ENCODE measurements at places on chromosomes 4 and X.
A peak's percentile ranks its signal among the peaks of the same experiment; 100 is the strongest.

GRCh38 chrX:11461201-11462001 is 168.2 kb downstream of the AMELX start:
- H3K36me3 ChIP-seq, result no peaks in the 10 kb centered on the region
- no peaks in the 10 kb centered on the region for H3K4me1 ChIP-seq
- DNase-seq, result no peak
- H3K4me3 ChIP-seq, result no peak overlapping the region
- no peak overlapping the region for H3K27ac ChIP-seq
- H3K27me3 ChIP-seq, result no peaks in the 10 kb centered on the region

GRCh38 chr4:52001616-52002015 is 18.5 kb downstream of the LRRC66 start:
- H3K4me1 ChIP-seq, result no peaks in the 10 kb centered on the region
- no peaks in the 10 kb centered on the region for H3K36me3 ChIP-seq
- no peak overlapping the region for H3K4me3 ChIP-seq
- H3K27me3 ChIP-seq, result no peaks in the 10 kb centered on the region

- H3K27me3 ChIP-seq, result no peaks in the 10 kb centered on the region
- H3K4me1 ChIP-seq, result peaks cover 62% of the 10 kb centered on the region
- DNase-seq, result peak; percentile 95
- no peaks in the 10 kb centered on the region for H3K36me3 ChIP-seq
- peak overlapping the region; percentile 99 for H3K27ac ChIP-seq
- H3K4me3 ChIP-seq, result no peak overlapping the region
Measured at GRCh38 chr4:184280591-184281071, 63.0 kb upstream of the ENPP6 start.

GRCh38 chrX:22296871-22297270 is 24.2 kb downstream of the CBLL2 start:
- no peak for DNase-seq
- H3K4me3 ChIP-seq, result no peak overlapping the region
- H3K27ac ChIP-seq, result no peak overlapping the region
- H3K36me3 ChIP-seq, result no peaks in the 10 kb centered on the region
